Occipital lobe (tissue), 3 donors: ENCODE measurements at places on chromosomes 1 and 21. TPM values are rescaled to one million over a fixed set of nuclear protein-coding genes. Genes with fewer than 3 reads are reported as not detected.

Gene RAB25
- total RNA-seq = not detected

Gene MCOLN3
- total RNA-seq = not detected

Gene CFAP57
- total RNA-seq = 1.4 TPM

Gene RASSF5
- 0.62 TPM for total RNA-seq

Gene OR2L5
- total RNA-seq = 0.62 TPM

Gene SLC6A9
- total RNA-seq = 3.0 TPM

Gene UBE4B
- total RNA-seq = 35.4 TPM

Gene IKBKE
- total RNA-seq = 1.1 TPM

Gene FYB2
- 0.47 TPM for total RNA-seq

Gene ST6GALNAC5
- 35.9 TPM for total RNA-seq

Gene NPHS2
- total RNA-seq = not detected

Gene CEPT1
- 51.0 TPM for total RNA-seq

Gene LCK
- not detected for total RNA-seq

Gene COL9A2
- 17.5 TPM for total RNA-seq

Gene WNT3A
- total RNA-seq = not detected

Gene AZIN2
- 25.4 TPM for total RNA-seq

Gene PEAR1
- total RNA-seq = 0.31 TPM

Gene KCNE2
- not detected for total RNA-seq

Gene FMO5
- total RNA-seq = 0.62 TPM

Gene ATF3
- 3.1 TPM for total RNA-seq

Gene CCDC27
- not detected for total RNA-seq

Gene DUSP23
- total RNA-seq = 21.4 TPM

Gene LGR6
- total RNA-seq = 0.62 TPM

Gene TMEM52
- 1.1 TPM for total RNA-seq

Gene RBP7
- total RNA-seq = not detected

Gene NKAIN1
- 33.4 TPM for total RNA-seq

Gene UMODL1
- total RNA-seq = not detected

Gene RGSL1
- total RNA-seq = not detected

Gene FHAD1
- 0.31 TPM for total RNA-seq

Gene BEND5
- total RNA-seq = 18.2 TPM

Gene AADACL4
- total RNA-seq = not detected

Gene SGIP1
- total RNA-seq = 77.4 TPM

Gene CHAF1B
- total RNA-seq = 1.6 TPM

Gene SPRR2F
- not detected for total RNA-seq

Gene SLC5A9
- total RNA-seq = not detected

Gene SRGAP2C
- 56.6 TPM for total RNA-seq

Gene INSRR
- total RNA-seq = 0.31 TPM

Gene SPRR5
- not detected for total RNA-seq

Gene KAZN
- total RNA-seq = 27.5 TPM

Gene HSD3B1
- not detected for total RNA-seq

Gene GBP5
- 1.6 TPM for total RNA-seq
